ENCODE measurements at places on chromosomes 5 and 9.
A peak's percentile ranks its signal among the peaks of the same experiment; 100 is the strongest.

GRCh38 chr5:27191786-27192510, 153.6 kb upstream of the CDH9 start:
- no peak for DNase-seq

- no peak for DNase-seq
Observed at GRCh38 chr5:176648474-176649194, 1.4 kb downstream of the TSPAN17 start.

DNA sequence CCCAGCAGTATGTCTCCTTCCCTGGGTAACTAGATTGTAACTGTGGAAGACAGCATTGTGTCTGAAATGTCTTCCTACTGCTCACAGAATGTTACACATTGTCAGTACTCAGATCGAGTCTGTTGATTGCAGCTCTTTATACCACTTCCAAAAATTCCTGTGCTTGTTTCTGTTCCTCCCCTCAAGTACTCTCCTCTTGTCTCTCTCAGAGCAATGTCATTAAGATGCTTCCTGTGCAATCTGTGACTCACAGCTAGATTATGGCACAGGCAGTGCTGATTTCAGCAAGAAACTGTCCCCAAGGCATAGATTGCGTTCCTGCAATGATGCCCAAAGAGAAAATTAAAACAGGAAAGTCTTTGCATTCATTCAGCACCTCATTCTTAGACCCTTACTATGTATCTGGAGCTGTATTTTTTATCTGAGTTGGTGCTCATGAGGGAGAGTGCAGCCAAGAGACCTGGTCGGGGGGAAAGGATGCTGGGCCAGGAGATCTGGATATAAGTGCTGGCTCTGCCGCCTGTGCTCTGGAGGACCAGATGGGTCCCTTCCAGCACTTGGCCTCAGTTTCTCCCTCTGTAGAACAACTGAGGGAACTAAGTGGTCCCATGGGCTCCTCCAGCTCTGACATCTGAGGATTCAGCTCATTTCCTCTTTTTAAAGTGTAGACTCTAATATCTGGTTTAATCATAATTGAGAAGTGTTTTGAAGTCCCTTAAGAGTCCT, 40.8 kb upstream of the GNPDA1 start:
- peak; percentile 10 for DNase-seq

GRCh38 chr5:154221371-154221896, 30.9 kb downstream of the GALNT10 start:
- no peak for DNase-seq

GRCh38 chr5:53276825-53277224, 167.3 kb upstream of the MOCS2 start:
- no peak for DNase-seq

DNA sequence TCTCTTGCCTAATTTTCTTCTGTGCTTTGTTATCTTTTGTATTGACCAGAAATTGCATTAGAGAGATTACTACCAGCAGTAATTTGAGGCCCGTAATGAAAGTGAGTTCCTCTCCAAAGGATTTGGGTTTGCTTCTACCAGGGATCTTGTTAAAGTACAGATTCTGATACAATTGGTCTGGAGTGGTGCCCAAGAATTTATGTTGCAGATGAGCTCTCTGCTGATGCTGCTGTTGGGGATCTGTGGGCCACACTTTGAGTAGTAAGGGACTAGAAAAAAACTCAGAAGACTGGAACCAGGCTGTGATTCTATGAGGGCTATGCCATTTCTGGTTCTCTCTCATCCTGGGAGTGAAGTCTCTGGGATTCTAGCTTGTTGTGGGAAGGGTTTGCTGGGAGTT, 192.2 kb downstream of the SEC61B start:
- DNase-seq: no peak

GRCh38 chr9:13023498-13023897, 248.7 kb downstream of the LURAP1L start:
- no peak for DNase-seq

- no peak for DNase-seq
Observed at GRCh38 chr5:74865256-74865803, 857 bp downstream of the FAM169A start.

DNA sequence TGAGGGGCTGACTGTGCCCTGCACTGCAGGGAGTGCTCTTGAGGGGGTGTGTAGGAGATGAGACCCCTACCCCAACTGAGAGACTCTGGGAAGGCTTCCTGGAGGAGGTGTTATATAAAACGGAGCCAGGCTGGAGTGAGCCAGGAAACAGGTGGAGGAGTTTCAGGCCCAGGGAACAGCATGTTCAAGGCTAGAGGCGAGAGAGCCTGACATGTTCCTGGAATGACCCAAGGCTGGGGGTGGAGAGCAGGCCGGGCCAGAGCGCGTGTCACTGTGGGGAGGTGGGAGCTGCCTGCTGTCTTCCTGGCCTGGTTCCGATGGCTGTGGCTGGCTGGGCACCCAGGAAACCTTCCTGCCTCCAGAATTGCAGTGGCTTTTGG, 48.7 kb downstream of the RXRA start:
- DNase-seq: no peak

DNA sequence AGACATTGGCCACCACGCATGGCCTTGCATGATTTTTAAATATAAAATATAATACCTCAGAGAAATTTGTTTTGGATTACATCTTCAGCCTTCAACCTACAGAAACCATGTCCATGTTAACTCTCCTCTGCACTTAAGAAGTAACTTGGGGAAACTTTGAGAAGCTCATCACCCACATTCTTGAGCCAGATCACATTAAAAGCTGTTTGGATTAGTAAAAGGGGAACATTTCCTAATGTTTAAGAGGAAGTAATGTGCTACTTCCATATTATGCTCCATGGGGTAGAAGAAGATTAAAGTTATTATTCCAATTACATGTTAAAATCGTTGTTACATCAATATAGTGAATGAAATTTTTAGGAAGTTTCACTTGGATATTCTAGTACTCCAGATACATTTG, 10.4 kb upstream of the CEP120 start:
- peak; percentile 52 for DNase-seq

- no peak for DNase-seq
Observed at GRCh38 chr5:168168978-168169698, 122.3 kb upstream of the WWC1 start.

GRCh38 chr5:143029293-143029692, 259.1 kb downstream of the ARHGAP26 start:
- DNase-seq: no peak

DNA sequence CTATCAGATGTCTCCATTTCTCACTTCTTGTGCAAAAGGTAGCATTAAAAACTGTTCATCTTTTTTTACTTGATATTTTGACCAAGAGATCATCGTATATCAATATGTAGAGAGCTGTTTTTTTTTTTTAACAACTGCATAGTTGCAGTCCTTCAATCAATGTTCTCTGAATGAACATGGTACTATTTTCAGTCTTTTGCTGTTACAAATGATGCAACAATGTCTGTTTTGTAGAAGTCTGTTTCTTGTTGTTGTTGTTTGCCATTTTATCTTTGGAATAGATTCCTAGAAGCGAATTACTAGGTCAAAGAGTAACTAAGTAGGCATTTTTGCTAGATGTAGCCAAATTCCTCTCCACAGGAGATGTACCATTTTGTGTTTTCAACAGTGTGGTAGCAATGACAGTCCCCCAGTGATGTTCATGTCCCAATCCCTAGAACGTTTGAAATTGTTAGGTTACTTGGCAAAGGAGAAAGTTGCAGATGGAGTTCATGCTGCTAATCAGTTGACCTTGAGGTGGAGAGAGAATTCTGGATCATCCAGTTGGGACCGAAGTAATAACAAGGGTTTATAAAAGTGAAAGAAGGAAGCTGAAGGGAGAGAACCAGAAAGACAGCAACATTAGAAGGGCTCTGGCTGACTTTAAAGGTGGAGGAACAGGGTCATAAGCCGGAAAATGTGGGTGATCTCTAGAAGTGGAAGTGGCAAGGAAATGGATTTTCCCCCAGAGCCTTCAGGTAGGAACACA, 6.3 kb downstream of the MTREX start:
- no peak for DNase-seq

All from AML-193 (cell line).